ENCODE measurements at places on chromosomes 13 and 19. TPM values are rescaled to one million over a fixed set of nuclear protein-coding genes. Genes with fewer than 3 reads are reported as not detected.

- no peak for DNase-seq
Measured at GRCh38 chr13:72120632-72121031, 253.6 kb upstream of the DACH1 start.

- DNase-seq = no peak
Measured at GRCh38 chr13:18946738-18947137, 234.9 kb downstream of the TUBA3C start.

DNA sequence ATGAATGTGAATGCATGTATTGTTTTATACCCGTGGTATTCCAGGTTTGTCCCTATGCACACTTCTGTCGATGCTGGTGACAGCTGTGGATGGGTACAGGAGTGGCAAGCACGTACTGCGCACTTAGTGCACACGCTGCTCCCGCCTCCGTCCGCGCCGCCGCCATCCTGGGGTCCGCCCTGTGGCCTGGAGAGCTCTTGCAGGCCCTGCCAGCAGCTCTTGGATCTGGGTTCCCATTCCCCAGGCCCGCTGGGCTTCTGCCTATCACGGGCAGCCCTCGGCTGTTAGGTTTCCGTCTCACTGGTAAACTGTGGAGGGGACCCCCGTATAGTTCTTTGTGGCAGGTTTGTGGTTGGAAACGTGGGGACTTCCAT is 4.0 kb downstream of the GNA11 start:
- no peak for DNase-seq

- no peak for DNase-seq
Measured at GRCh38 chr19:38247734-38248268, 8.4 kb downstream of the PPP1R14A start.

DNA sequence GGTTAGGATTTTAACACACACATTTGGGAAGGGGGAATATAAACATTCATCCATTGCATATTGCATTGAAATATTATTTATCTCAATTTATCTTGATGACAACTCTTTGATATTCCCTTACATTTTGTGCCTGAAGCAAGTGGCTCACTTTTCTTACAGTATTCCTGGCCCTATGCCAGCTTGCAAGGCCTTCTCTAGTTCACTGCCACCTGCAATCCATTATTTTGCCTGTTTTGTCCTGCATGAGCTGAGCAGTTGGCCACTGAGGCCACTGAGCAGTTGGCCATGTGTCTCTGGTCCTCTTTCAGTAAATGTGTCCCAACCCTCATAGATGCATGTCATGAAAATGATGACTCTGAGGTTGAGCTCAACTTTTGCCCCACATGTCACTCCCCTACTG is 49.8 kb downstream of the CBY2 start:
- no peak for DNase-seq

- DNase-seq = no peak
Measured at GRCh38 chr13:41177616-41178015, 16.8 kb downstream of the KBTBD7 start.

- no peak for DNase-seq
Measured at GRCh38 chr13:77760893-77761292, 63.4 kb downstream of the SLAIN1 start.

- no peak for DNase-seq
Measured at GRCh38 chr13:81138353-81138980, 797.5 kb upstream of the SPRY2 start.

DNA sequence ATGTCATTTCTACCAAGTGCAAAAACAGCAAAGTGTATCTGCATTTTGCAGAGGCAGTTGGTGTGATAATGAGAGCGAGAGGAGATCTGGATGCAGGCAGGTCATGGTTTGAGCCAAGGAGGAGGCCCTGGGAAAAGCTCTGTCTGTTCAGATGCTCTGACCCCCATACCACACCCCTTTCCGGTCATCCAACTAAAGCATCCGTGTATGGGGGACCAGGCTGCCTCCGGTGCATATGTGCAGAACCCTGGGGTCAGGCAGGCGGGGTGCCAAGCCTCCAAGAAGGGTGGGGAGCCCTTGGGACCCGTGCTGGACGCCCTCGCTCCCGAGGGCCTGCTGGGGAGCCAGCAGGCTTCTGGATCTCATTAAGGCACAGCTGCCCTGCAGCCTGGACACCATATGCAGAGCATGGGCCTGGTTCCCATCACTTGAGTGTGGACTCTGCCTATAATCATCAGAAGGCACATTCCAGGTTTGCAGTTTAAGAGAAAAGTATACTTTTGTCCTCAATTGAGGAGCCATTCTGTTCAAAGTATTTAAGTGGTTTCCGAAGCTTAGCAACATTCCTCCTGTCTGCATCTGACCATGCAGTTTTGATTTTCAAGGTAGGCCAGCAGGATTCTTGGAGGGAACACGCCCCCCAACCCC is 56.1 kb downstream of the ALOX5AP start:
- no peak for DNase-seq

GRCh38 chr13:74158571-74159352 is 24.6 kb upstream of the KLF12 start:
- DNase-seq = no peak

- no peak for DNase-seq
Measured at GRCh38 chr13:21014139-21014501, 47.3 kb downstream of the LATS2 start.

DNA sequence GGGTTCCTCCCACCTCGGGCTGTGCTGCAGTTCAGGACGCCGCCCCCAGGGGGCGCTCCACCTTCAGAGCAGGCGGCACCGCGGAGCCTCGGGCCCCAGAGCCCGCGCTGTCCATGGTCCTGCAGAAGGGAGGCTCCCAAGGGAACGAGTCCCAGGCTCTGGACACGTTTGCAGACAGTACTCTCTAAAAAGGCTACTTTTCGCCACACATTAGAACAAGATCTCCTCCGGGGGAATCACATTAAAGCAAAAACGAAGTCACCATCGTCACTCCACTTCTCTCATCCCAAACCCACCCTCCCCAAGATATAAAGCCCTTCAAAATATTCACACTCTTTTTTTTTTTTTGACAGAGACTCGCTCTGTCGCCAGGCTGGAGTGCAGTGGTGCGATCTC is 4.6 kb upstream of the SIGLEC10 start:
- peak; percentile 64 for DNase-seq

GRCh38 chr13:44362394-44363040 is 11.1 kb upstream of the SERP2 start:
- no peak for DNase-seq

- no peak for DNase-seq
Measured at GRCh38 chr13:104357672-104358354, 1291.6 kb upstream of the SLC10A2 start.

DNA sequence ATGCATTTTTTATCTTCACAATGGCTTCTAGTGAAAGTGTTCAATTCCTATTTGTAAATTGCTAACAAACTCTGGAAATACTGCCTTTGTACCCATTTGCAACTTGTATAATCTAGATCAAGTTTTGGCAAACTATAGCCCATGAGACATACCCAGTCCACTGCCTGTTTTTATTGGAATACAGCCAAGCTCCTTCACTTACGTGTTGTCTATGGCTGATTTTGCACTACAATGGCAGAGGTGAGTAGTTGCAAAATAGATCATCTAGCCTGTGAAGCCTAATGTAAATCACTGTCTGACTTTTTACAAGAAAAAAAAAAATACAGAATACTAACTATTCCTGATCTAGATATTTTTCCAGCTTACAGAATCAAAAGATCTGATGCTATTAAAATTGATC is 37.1 kb downstream of the DZIP1 start:
- DNase-seq = no peak

- DNase-seq = no peak
Measured at GRCh38 chr19:54416695-54417491, 1.6 kb downstream of the TTYH1 start.

DNA sequence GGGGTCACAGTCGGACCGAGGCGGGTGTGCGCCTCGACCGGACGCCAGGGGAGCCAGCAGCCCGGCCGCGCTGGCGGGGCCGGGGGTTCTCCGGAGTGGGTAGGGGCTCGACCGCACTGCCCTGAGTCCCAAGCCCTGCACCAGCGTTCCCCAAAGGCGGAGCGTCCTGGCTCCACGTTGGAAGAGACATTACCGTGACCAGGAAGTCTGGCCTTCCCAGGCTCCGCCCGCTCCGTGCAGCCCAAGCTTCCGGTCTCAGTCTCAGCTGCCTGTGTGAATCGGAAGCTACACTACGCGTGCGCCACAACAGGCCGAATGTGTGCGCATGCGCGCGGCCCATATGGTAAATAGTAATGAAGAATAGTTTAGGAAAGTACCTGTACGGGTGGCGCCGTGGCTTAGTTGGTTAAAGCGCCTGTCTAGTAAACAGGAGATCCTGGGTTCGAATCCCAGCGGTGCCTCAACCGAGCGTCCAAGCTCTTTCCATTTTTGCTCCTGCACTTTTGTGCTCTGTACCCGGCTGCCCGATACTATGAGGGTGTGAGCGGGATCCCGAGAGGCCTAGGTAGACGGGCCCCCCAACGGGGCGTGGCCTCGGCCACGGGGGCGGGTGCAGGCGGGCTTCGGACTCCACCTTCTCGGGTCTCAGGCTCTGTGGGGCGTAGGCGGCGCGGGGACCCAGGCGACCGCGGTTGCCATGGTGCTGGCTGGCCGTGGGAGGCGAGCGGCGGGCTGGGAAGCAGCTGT is 17.3 kb upstream of the LRP3 start:
- peak; percentile 99 for DNase-seq

DNA sequence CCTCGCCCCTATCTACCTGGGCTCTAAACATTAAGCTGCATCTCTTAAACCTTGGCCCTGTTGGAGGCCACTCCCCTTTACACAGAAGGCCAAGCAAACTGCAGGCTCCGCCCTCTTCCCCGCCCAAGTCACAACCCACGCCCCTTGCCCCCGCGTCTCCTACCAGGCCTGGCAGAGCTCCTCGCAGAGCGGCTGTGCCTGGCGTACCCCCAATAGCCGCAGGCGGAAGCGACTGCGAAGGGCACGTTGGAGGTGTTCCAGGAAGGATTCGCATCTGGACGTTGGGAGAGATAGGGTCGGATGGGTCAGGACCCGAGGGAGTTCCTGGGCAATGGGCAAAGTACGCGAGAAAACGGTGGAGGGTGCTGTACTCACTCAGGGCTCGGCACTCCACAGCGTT is 5.9 kb downstream of the RTBDN start:
- no peak for DNase-seq

GRCh38 chr19:7900931-7901330 is 2.7 kb upstream of the MAP2K7 start:
- no peak for DNase-seq

GRCh38 chr19:19387108-19387507 is 18.4 kb upstream of the GATAD2A start:
- no peak for DNase-seq

GRCh38 chr13:112248862-112249592 is 127.1 kb upstream of the SPACA7 start:
- DNase-seq = peak; percentile 28

Gene PSG11
- total RNA-seq = not detected

Gene LYPD5
- total RNA-seq = 0.63 TPM

Gene CEACAM1
- 0.94 TPM for total RNA-seq

Gene OR7A5
- not detected for total RNA-seq

Gene NOVA2
- 3.9 TPM for total RNA-seq

Gene FPR2
- total RNA-seq = 3.9 TPM

Gene GPC5
- 0.83 TPM for total RNA-seq

Gene LIM2
- total RNA-seq = not detected

Gene SERTAD3
- 25.4 TPM for total RNA-seq

Gene CBY2
- not detected for total RNA-seq

Gene SIGLEC7
- total RNA-seq = 0.26 TPM

Gene MEIOSIN
- 0.90 TPM for total RNA-seq

Gene HAUS5
- total RNA-seq = 2.2 TPM

All from right atrium auricular region (tissue), 2 donors.